ACHN (cell line): ENCODE measurements at places on chromosomes 6 and 20.

DNA sequence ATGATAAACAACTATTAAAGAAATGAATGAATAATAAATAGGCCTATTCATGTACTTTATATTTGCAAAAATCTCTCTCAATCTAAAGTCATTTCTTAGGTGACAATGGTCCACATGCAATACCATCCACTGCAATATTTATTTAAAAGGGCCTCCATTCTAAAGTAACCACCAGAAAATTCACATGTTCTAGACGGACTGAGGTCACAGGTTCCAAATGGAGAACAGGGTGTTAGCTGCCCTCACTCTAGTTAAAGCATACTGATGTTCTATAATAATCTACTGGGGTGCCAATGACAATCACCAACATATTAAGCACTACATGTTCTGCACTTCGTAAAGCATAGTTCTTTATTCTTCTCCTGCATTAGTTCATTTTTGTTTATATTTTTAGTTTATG, 1.2 kb downstream of the HBS1L start:
- DNase-seq: no peak

DNA sequence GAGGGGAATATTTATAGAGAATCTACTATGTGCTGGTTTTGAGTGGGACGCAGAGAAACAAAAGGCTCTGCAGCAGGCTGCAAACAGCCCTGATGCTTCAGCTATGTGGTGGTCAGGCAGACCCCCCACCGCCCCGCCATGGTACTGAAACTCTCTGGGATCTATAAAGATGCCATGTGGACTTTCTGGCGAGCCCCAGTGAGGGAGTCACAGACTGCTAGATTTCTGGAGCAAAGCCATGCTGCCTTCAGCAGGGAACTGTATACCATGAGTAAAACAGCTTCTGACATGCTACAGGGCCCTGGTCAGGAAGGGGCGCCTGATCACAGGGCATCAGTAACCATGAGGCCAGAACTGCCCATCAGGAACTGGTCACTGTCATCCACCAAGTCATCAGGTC, 19.2 kb upstream of the BPIFB1 start:
- no peak for DNase-seq

GRCh38 chr6:51892750-51893149, 194.7 kb downstream of the PKHD1 start:
- no peak for DNase-seq

DNA sequence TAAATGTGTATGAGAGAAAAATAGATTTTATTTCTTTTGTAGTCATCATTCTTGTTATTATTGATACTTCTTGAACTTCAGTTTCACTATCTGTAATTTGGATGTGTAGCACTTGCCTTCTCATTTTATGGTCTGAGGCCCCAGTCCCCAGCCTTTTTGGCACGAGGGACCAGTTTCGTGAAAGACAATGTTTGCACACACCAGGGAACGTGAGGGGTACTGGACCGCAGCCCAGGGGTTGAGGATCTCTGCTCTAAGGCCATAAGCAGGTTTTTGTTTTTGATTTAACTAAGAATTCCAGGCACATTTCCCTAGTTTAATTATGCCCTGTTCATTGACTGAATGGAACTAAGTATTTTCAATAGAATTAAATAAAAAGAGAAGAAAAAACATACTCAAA, 261.5 kb downstream of the BMP2 start:
- no peak for DNase-seq

GRCh38 chr20:62117658-62118057, 4.6 kb upstream of the LSM14B start:
- DNase-seq: no peak

- DNase-seq: no peak
Measured at GRCh38 chr20:37395410-37395797, 49.5 kb downstream of the SRC start.

- no peak for DNase-seq
Measured at GRCh38 chr6:119602215-119603178, 252.9 kb upstream of the MAN1A1 start.
